ENCODE measurements at places on chromosomes 6 and 20.

- no peak for DNase-seq
Measured at GRCh38 chr6:127272576-127272975, 5.9 kb downstream of the RNF146 start.

GRCh38 chr6:44304282-44305199 lies 8.6 kb downstream of the AARS2 start:
- DNase-seq: peak; percentile 21

DNA sequence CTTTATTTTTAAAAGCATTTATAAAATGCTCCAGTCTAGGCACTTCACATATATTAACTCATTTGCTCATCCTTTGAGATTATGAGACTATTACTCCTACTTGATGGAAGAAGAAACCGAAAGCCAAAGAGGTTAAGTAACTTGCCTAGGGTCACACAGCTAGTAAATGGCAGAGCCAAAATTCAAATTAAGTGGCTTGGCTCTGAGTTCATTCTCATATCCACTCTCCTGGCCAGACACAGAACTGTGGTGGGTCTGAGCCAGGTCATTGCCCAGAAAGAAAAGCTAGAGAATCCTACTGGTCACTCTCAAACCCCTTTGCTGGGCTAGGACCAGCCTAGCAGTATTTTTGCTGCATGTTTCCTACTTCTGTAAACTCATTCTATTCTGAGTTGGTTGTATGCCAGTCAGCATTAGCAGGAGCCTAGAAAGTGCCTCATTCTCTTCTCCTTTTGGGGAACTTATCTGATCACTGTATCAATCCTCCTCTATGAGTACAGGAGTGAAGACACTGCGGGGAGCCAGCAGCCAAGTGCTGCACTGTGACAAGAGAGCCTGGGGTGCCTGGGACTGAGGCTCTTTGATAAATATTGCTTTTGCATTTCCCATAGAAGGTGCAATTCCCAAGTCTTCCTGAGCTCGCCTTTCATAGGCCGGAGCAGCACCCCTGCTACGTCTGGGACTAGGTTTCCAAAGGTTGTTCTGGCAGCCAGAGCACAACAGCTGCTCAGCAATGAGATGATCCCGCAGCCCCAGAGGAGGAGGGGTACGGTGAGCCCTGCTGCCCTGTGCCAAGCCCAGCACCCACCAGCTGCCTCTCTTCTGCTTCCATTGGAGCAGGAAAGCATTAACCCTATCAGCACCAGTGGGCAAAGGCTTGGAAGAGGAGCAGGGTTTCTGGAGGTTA lies 728.3 kb downstream of the MAFB start:
- DNase-seq: no peak

- DNase-seq: no peak
Measured at GRCh38 chr6:137216106-137216505, 3.1 kb downstream of the IFNGR1 start.

GRCh38 chr20:60055740-60056139 lies 97.5 kb downstream of the CDH26 start:
- peak; percentile 22 for DNase-seq

DNA sequence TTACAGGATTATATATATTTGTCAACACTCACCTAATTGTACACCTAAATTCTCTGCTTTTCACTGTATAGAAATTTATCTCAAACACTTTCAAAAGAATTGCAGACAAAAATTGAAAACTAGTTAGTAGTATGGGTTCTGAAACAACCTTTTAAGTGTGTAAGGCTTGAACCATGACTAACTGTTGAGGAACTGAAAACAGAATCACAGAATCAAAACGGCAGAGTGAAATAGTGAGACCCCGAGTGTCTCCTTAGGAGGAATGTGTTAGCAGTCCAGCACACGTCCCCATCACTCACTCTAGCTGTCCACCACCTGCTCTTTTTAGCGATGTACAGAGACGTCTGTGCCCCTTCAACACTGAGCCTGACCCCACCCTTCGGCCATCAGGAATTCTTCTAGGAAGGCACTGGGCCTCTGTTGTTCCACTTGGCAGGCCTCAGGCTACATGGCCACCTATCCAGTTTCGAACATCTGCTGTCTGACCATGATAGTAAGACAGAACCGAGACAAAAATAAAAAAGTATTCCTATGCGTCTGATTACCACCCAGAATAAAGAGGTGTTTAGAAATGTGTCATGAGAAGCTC lies 227.4 kb downstream of the C6orf118 start:
- DNase-seq: no peak

- DNase-seq: peak; percentile 2
Measured at GRCh38 chr6:32529697-32530430, at the start of gene HLA-DRB5. Gene HLA-DRB5, minus strand, starts transcription at chr6:32530287. Its CDS starts 63 bp downstream, at chr6:32530224.

DNA sequence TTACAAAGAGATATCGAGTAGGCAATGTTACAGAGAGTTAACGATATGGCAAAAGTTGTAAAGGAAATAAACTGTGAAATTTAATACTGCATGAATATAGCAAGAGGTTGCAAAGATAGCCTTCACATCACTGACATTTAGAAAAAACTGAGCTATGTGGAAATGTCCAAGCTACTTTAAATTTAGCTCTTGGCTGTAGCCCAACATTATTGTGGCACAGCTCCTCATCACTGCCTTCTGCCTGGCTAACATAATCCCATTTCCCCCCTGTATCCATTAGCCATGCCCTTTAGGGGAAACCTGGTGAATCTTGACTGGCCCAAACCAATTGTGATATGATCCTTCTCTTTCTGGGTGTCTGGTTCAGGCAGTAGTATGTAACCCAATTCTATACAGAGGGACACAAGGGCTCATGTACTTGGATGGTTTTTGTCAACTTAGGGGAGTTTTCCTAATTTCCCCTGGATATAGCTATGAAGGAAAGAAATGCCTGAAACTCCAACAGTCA lies 115.4 kb downstream of the PFDN4 start:
- DNase-seq: no peak

- DNase-seq: no peak
Measured at GRCh38 chr6:133198725-133199124, 42.4 kb upstream of the EYA4 start.

DNA sequence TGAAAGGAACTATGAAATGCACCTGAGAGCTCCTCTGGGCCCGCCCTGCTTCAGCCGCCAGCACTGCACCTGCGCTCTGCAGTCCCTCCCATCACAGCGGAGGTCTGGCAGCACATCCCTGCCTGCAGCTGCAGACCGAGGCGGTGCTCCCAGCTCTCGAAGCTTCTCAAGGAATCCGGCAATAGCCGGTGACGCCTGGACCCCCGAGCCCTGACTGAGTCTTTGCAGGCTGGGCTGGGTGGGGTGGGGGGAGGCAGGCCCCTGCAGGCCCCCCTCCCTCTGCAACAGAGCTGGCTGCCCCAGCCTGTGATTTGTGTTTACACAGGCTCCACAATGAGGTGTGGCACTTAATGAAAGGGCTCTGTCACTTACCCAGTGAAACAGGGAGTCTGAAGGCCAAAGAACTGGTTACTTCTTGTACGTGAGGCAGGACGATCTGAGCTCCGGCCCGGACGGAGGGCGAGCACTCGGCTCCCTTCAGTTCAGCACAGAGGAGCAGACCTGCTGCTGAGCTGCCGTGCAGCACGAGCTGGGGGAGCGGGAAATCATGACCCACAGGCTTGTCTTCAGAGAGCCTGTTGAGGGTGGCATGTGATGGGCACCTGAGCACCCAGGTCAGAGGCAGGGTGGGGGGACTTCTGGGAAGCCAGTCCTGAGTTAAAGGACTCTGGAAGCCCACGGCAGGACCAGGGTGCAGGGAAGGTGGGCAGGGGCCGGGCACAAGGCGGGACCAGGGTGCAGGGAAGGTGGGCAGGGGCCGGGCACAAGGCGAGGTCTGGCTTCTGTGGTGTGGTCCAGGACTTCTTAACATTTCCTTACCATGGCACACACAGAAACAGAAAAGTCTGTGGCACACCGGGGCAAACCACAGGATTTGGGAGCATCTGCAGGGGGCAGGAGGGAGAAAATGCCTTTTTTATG lies 192.3 kb upstream of the THBS2 start:
- no peak for DNase-seq

- DNase-seq: no peak
Measured at GRCh38 chr6:27547157-27548075, 74.5 kb upstream of the ZNF184 start.

GRCh38 chr6:157877573-157878438 lies 54.8 kb downstream of the SNX9 start:
- no peak for DNase-seq

- peak; percentile 37 for DNase-seq
Measured at GRCh38 chr20:44650771-44651433, 597 bp downstream of the ADA start.

GRCh38 chr6:1029141-1029540 lies 282.8 kb upstream of the FOXQ1 start:
- no peak for DNase-seq

- no peak for DNase-seq
Measured at GRCh38 chr6:85449818-85450759, at the start of gene NT5E. Gene NT5E, plus strand, starts transcription at chr6:85450083. Its CDS starts 57 bp downstream, at chr6:85450140.

- no peak for DNase-seq
Measured at GRCh38 chr6:154218301-154218700, 138.3 kb downstream of the IPCEF1 start.

- DNase-seq: no peak
Measured at GRCh38 chr6:44771647-44772415, 384.3 kb downstream of the CDC5L start.

DNA sequence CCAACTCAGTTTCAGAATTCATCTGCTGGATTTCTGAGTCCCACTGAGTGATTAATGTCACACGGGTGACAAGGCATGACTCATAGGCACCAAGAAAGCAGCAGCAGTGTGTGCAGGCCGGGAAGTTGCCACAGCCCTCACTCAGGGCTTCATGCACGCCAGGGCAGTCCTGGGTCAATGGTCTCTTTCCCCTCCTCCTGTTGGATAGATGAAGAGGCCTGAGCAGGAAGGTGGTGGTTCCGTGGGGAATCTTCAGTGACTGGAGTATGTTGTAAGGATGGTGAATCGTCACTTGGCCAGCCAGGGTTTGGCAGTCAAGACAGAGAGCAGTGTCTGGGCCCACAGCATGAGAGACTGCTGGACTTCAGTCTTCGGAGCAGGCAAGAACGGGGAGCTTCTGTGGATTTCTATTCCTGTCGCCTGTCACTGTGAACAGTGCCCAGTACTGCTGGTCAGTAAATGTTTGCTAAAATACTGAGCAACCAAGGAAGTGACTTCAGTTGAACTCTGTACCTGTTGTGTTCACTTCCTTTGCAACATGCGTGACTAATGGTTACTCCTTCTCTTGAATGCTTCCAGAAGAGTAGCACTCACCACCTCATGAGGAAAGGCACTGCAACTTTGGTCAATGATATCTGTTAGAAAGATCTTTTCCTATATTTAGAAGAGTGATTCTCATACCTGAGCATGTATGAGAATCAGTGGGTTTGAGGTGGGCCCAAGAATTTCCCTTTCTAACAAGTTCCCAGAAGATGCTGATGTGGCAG lies 62.0 kb upstream of the CD93 start:
- no peak for DNase-seq

DNA sequence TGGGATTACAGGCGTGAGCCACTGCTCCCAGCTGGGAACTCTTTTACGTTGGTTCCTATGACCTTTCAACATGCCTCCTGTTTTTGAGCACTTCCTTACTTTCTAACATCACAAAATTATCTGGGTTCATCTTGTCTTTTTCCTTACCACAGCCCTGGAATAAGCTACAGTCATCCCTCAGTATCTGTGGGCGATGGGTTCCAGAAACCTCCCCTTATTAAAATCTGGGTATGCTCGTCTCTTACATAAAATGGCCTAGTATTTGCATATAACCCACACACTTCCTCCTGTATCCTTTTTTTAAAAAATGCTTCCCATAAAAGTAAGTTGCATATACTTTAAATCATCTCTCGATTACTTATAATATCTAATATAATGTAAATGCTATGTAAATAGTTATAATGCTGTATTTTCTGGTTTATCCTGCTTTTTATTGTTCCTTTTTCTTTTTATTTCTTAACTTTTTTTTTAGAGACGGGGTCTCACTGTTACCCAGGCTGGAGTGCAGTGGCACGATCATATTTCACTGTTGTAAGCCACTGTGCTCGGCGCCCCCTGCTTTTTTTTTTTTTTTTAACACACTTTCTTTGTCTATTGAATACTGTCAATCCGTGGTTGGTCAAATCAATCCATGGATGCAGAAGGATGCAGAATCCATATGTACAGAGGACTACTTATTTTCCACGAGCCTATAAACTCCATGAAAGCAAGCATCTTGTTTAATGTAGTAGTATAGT lies 9.2 kb downstream of the RPF2 start:
- DNase-seq: no peak

DNA sequence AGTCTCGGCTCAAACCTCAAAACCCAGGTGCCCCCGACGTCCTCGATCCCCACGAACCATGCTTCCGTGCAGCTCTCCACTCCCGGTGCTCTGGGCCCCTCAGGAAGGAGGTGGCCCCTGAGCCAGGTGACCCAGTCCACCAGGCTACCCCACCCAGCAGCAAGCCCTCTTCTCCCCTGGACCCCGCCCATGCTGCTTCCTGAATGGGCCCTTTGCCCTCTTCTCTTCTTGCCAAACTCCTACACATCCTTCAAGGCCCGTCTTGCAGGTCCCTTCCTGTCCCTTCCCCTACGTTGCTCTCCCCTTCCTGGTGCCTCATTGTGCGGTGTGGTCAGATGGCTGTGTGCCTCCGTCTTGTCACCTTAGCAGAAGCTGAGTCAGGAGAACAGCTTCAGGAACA lies 3.4 kb upstream of the GATA5 start:
- DNase-seq: no peak

DNA sequence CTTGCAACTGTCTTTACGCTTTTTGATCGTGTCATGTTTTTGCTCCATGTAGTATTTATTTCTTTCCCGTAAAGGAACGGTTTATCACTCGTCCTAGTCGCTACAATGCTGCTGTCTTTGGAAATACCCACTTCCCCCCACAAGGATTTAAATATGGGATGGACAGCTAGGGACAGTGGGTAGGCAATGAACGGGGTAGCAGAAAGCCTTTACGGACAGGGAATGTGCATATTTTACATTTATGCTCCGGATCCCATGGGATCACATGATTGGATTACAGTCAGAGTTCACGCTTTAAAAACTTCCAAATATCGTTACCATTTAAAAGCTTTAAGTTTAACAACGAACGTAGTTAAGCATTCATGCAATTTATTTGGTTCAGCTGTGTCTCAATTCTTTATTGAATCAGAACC lies 1.2 kb downstream of the HIVEP1 start:
- DNase-seq: no peak

- DNase-seq: no peak
Measured at GRCh38 chr6:33414592-33415271, 3.2 kb downstream of the CUTA start.

DNA sequence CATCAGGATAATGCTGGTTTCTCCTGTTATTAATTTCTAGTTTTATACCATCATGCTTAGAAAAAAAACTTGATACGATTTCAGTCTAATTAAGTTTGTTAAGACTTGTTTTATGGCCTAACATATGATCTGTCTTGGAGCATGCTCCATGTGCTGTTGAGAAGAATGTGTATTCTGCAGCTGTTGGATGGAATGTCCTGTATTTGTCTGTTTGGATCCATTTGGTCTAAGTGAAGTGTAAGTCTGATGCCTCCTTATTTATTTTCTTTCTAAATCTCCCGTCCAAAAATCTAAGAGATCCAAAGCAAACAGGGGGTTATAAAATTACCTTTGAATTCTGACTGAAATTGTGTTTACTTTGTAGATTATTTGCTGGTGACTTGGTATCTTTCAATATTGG lies 30.0 kb upstream of the PRND start:
- no peak for DNase-seq
